ENCODE measurements at places on chromosomes 4 and X.

GRCh38 chr4:169236078-169236477, 34.7 kb downstream of the SH3RF1 start:
- no peak for DNase-seq

DNA sequence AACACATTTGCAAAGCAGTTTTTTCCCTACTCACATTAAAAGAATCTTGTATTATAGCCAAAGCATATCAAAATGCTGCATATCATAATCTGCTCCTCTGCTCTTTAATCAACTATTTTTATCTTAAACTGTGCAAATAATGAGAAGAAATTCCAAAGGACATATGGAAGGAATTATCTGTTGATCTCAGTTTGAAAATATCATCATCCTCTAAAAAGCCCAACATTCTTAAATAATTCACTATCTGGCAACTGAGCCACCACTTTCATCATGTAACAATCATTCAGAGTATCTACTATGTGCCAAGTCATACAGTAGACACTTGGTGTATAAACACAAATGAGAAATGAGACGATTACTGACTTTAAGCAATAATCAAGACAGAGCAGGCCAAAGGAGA, 63.0 kb downstream of the PRSS12 start:
- no peak for DNase-seq

DNA sequence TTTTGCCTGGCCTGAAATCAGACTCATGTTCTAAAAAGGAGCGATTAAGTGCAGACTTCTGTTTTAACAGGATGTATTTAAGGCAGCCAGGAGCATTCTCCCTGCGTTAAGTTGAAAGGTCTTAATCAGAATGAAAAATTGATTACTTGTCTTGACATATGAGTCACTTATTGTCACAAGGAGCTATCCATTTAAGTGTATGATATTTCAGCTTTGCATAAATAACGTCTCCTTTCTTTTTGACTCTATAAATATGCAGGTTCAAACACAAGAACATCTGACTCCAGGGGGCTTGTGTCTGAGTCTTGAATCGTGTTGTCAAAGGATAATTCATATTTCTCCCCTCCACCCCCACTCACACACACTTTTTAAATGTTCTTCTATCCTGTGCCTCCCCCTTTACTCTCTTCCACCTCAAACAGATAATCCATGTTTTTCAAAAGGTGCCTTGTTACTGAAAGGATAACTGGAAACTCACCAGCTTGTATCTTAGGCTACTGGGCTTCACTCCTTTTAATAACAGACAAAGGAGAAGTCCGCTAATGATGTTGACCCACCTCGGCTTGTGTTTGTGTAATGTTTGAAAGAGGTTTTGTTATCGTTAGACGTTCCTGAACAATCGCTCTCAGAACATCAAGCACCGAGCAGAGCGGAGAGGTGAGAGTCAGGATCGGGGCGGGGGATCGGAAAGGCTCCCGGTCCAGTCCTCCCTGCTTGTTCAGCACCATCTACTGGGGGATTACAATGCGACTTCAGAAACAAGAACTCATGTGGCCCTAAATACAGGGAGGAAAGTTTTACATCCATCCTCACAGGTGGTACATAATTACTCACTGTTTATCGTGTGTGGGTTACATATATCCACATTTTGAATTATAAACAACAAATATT, 107.5 kb upstream of the RPL34 start:
- no peak for DNase-seq

GRCh38 chr4:149983401-149983800, 94.8 kb upstream of the DCLK2 start:
- no peak for DNase-seq

DNA sequence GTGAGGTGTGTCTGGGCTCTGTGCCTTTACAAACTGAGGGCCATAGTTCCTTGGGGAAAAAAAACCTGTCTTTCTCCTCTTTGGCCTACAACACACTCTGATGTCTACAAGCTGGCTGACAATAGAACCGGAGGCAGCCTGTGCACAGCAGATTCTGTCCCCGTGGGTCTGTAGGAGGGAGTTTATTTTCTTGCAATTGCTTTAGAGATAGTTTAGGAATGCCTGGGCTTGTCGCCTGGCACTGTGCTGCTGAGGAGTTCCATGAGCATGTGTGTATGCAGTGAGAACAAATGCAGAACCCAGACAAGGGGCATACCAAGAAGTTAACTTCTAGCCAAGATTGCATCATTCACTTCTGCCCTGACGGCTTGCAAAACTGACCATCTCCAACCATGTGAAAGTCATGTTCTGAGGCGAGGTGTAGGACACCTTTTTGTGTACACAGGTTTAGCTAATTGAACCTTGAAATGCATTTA, 54.1 kb downstream of the CCNI start:
- no peak for DNase-seq

- no peak for DNase-seq
Measured at GRCh38 chr4:76895619-76896018, 2.3 kb downstream of the SOWAHB start.

- DNase-seq: no peak
Measured at GRCh38 chr4:6834867-6835266, 52.3 kb downstream of the KIAA0232 start.

- DNase-seq: no peak
Measured at GRCh38 chr4:128841402-128841801, 31.9 kb downstream of the JADE1 start.

- no peak for DNase-seq
Measured at GRCh38 chr4:91427171-91427570, 876.6 kb upstream of the GRID2 start.

DNA sequence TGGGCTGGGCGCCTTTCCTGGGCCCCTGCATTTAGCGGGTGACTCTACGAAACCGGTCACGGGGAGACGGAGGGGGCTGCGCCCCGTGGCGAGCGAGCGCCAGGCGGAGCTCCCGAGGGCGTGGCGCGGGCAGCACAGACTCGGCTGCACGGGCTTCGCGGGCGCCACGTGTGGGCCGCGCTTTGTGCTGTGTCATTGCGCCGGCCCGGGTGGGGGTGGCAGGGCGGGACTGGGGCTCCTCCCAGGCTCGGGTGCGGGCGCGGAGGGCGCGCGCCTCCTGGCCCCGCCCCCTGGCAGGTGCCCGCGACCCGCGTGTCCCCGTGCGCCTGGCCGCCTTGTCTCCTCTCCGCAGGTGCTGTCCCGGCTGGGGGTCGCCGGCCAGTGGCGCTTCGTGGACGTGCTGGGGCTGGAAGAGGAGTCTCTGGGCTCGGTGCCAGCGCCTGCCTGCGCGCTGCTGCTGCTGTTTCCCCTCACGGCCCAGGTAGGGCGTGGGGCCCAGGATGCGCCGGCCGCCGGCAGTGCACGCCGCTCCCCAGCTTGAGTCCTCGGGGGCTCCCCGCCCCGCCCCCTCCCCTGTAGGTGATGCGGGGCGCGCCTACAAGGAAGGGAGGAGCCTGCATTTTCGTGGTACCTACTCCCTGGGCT, 651 bp downstream of the UCHL1 start:
- no peak for DNase-seq

GRCh38 chr4:10030972-10031667, 9.8 kb upstream of the SLC2A9 start:
- DNase-seq: no peak

DNA sequence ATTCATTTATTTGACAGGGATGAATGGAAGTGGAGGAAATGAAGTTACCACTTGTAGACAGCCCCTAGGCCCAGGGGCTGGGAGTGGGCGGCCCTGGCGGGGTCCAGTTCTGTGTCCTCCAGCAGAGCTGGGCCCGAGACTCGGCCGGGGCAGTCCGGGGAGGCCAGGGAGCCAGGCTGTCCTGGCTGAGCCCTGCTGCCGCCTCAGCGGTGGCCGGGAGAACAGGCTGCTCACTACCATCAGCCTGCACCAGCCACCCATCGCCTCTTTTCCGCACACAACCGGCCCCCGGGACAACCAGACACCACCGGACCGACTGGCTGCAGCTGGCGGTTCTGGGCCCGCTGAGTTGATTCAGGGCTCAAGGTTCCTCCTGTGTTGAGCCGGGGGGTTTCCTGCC, 25.6 kb downstream of the CLDN34 start:
- no peak for DNase-seq

GRCh38 chr4:136392576-136392975, 1139.7 kb downstream of the PCDH18 start:
- DNase-seq: no peak

DNA sequence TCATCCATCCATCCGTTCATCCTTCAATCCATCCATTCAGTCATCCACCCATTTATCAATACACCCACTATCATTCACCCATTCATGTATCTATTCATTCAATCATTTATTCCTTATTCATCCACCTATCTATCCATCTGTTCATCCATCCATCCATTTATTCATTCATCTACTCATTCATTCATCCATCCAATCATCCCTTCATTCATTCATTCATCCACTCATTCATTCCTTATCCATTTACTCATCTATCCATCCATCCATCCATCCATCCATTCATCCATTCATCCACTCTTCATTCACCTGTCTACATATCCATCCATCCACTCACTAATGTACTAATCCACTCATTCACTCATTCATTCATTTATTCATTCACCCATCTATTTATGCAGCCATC, 9.5 kb downstream of the P2RY8 start:
- no peak for DNase-seq

- DNase-seq: no peak
Measured at GRCh38 chr4:166422475-166422874, 549.4 kb downstream of the TLL1 start.

DNA sequence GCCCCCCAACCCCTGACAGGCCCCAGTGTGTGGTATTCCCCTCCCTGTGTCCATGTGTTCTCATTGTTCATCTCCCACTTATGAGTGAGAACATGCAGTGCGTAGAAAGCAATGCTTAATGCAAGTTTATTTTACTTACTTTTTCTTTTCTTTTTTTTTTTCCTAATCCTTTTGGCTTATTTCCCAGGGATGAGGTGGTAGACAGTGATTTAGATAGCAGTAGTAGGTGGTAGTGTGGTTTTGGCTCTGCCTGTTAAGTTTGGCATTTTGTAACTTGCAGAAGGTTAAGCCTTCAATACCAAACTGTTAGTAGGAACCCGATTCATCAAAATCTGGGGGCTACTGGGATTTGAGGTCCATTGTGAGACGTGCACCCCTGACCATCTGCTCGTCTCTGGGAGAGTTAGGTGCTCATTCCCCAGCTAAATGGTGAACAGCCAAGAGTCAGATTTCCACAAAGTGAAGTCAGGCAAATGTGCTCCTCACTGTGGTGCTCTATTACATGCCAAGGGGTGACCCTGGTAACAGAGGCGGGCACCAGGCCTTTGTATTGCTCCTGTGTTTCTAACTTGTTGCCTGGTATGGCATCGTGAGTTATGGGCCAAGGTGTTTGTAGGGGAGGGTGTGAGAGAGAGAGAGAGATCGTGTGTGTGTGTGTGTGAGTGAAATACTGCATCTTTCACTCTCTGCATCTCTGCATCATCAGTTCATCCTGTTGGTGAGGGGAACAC, 70.3 kb downstream of the PHOX2B start:
- no peak for DNase-seq

DNA sequence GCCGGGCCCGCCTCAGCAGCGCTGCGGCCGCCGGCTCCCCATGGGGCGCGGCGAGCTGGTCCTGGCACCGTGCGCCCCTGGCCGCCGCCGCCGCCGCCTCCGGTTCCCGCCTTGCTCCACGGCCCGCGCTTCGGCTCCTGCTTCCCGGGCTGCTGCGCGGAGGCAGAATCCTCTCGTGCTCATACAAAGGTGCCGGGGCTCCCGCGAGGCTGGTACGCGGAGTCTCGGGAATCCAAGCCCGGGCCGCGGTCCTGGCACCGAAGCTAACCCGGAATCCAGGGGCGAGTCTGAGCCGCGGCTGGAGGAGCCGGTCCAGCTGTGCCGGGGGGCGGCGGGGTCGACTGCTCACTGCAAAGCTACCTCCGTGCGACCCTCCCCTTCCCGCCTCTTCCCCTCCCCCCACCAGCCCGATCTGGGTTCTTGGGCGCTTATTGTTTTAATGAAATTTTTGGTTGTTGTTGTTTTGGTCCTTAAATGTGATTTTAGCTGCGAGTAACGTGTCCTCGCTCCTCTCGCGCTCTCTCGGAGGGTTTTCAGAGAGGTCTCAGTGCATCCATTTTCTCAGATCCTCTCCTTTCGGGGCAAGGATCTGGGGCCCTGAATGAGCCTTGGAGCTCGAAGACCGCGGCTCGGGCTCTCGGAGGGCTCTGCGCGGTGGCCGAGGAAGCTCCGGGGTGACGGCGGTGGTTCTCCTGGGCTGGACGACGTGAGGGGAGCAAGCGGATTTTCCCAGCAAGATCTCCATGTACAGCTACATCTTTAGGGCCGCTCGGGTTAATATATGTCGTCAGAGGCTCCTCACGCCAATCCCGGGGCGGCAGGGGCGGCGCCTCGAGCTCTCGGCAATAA, at the start of gene HAND2:
HAND2 (minus strand) TSS at position 753 of the 849 bp plus-strand sequence. CDS start 940 bp downstream, outside the sequence.
- DNase-seq: no peak

GRCh38 chr4:8201321-8201781, 2.3 kb downstream of the SH3TC1 start:
- no peak for DNase-seq

DNA sequence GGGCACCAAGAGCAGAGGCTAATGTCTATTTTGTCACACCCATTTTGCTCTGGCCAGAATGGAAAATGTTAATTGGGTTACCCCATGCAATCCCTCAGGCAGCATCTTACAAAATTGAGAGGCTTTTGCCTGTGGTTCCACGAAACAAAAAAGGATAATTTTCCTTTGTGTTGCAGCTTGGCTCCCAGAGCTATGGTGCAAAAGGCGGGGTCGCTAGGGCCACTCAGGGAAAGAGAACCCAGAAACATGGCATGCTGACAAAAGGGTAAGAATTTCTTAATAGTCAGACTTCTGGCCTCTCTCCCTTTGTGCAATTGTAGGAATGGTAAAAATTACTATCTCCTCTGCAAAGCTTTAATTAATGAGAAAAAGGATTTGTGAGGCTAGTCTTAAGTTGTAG, 119.6 kb upstream of the BANK1 start:
- no peak for DNase-seq
